CD4-positive, alpha-beta memory T cell (primary cell): ENCODE measurements at places on chromosomes 2 and 18.

- DNase-seq: no peak
Observed at GRCh38 chr18:58091099-58091611, 47.1 kb downstream of the NEDD4L start.

DNA sequence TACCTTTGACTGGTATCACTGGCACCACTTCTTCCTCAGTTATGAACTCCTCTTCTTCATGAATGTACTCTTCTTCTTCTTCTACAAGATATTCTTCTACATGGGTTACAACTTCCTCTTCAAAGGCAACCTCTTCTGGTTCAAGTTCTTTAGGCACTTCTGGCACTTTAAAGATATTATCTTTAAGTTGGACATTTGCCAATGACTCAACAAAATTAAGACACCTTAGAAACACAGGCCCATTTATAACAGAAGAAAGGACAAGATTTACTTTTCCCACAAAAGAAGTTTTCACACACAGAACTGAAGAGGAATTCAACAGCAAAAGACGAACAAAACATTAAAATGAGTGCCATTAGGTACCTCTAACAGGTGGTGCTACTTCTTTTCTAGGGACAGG, 127.3 kb downstream of the TTN start:
- no peak for DNase-seq

DNA sequence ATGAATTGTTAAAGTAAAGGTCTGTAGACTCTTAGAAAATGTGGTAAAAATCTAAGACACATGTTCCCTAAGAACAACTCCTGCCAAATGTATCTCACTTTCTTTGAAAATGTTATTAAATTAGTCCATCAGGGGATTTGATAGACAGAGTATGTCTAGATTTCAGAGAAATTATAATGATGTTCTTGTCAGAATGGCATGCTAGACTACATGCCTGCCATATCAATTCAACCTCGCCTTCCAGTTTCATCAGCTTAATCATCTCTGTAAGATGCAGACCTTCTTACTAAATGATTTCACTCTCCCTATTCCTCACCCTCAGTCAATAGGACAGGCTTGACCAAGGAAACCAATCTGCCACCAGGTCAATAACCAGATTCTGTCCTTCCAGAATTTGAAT, 368.4 kb downstream of the TXNL1 start:
- no peak for DNase-seq

- no peak for DNase-seq
Observed at GRCh38 chr2:59594671-59595222, 958.7 kb downstream of the BCL11A start.

DNA sequence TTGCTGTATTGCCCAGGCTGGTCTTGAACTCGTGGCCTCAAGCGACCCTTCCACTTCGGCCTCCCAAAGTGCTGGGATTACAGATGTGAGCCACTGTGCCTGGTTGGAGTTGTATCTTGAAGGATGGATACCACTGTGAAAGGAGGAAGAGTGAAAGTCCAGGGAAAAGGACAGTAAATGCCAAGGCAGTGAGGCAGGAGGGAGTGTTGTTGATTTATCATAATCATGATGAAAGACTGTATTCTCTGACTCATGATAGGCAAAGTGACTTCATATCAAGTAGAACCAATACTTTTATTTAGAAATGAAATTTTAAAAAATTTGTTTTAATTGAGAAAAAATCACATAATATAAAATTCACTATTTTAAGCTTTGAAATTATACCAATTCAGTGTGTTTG, 162.3 kb downstream of the ARHGAP28 start:
- no peak for DNase-seq

- no peak for DNase-seq
Observed at GRCh38 chr2:239461291-239462190, 60.7 kb upstream of the HDAC4 start.
